ENCODE measurements at places on chromosomes 11 and 22.

- DNase-seq: no peak
These were observed 29.5 kb upstream of the LMO1 start for GRCh38 chr11:8293171-8293570.

DNA sequence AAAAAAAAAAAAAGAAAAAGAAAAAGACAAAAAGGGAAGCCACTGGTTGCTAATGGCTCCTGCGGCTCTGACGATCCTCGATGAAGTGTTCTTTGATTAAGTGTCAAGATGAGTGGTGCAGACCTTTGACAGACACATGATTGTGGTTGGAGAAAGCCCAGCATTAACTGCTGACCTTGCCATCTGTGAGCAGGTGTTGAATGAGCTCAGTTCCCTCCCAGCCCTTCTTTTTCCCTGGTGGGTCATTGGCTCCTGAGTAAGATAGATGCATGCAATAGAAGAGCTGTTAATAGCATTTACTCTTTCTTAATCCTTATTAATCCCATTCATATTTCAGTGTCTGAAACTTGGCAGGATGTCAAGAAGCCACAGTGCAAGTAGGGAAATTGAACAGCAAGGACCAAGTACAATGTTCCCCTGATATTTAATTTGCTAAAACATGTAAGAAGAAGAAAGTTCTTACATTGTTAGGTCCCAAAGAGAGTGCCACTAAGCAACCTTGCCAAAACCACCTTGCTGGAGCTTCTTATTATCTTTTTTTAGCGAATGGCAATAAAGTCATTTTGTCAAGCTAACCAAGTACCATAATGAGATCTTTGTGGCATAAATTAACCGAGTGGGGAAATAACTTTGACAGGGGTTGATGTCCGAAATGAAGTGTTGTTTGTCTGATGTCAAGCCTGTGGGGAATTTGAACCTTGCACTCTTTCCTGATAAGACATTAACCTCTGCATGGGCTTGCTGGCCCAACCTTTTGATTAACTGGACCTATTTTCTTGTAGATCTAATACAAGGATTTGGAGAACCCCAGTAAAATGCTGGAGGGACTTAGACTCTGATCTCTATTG lies 113.7 kb downstream of the PTPRJ start:
- peak; percentile 33 for DNase-seq

GRCh38 chr22:30288419-30289140 lies 725 bp downstream of the CASTOR1 start:
- DNase-seq: no peak

- no peak for DNase-seq
These were observed 185.9 kb upstream of the ZBED5 start for GRCh38 chr11:11043721-11044120.

- DNase-seq: peak; percentile 68
These were observed 37.5 kb downstream of the RBFOX2 start for GRCh38 chr22:35991168-35991567.

GRCh38 chr22:46355369-46355995 lies 20.0 kb downstream of the TRMU start:
- DNase-seq: peak; percentile 30

DNA sequence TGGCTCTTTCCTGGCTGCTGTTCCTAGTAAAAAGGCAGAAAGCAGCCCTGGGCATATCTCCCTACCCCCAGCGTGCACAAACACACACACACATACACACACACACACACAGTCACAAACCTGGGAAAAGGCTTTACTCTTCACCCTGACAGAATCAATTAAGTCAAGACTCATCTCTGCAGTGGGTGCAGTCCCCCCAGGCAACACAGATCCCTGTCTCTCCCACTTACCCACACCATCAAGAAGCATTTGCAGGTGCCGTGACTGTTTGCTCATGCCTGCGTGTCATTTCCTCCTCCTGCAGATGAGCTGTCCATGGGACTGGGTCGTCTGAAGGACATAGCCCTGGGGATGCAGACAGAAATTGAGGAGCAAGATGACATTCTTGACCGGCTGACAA lies 28.6 kb downstream of the SNAP29 start:
- DNase-seq: no peak

DNA sequence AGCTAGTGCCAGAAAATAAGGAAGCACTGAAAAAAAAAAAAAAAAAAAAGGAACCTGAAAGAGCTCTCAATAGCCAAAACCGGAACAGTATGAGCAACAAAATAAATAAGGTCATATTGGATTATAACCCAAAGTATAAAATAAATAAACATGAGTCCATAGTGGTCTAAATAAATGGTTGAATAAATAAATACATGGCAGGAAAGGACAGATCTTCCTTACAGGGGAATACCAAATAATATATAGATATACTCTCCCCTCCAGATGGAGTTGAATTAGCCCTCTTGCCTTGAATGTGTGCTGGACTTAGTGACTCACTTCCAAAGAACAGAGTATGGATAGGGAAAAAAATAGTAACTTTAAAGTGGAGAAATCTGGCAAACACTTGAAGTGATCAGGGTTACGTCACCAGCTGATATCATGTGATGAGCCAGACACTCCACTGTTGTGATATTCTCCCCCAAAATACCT lies 14.3 kb upstream of the ARRB1 start:
- peak; percentile 63 for DNase-seq

DNA sequence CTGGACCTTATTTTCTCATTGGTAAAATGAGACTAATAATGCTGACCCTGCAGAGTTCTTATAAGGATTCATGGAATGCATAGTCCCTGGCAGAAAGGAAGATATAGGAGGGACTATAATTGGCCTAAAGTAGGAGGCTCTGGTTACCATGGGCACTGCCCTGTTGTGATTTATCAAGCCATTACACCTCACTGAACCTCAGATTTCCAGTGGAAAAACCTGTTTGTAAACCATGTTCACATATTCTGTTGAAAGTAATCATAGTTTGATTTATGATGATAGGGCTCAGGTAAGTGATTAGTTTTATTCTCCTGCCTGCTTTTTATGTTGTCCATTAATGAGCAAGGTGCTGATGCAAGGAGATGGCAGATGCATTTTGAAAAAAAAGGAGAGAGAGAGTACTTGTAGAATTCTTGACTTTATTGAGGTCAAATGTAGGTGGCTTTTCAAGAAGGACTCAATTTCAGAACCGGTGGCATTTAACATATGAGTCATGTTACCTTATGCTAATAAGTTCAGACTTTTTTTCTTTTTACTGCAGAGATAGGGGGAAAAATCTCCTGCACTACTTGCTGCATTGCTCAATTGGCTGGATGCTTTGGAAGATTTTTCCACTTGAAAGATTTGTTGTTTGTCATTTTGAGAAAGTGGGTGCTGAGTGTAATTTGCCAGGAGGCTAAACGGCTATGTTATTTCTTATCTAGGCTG lies 14.6 kb downstream of the NF2 start:
- peak; percentile 83 for DNase-seq

DNA sequence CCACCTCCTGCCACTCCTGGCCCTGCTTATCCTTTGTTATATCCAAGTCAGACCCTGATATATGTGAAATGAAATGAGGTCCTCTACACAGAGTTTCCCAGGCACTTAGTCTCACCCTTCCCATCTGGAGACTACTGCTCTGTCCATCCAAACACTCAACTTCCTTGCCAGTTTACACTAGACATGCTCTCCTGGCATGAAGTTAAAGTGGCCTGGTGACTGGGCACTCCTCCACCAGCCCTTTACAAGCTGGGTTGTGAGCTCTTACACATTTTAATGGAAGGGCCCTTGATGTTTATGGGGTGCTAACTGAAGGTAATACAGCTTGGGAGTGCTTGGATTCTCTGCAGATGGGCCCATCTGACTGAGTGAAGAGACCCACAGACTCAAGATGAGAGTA lies 216.1 kb upstream of the NARS2 start:
- no peak for DNase-seq

- DNase-seq: no peak
These were observed 33.2 kb downstream of the ADORA2A start for GRCh38 chr22:24460418-24461089.

GRCh38 chr11:35387111-35387982 lies 32.0 kb downstream of the SLC1A2 start:
- DNase-seq: peak; percentile 8

DNA sequence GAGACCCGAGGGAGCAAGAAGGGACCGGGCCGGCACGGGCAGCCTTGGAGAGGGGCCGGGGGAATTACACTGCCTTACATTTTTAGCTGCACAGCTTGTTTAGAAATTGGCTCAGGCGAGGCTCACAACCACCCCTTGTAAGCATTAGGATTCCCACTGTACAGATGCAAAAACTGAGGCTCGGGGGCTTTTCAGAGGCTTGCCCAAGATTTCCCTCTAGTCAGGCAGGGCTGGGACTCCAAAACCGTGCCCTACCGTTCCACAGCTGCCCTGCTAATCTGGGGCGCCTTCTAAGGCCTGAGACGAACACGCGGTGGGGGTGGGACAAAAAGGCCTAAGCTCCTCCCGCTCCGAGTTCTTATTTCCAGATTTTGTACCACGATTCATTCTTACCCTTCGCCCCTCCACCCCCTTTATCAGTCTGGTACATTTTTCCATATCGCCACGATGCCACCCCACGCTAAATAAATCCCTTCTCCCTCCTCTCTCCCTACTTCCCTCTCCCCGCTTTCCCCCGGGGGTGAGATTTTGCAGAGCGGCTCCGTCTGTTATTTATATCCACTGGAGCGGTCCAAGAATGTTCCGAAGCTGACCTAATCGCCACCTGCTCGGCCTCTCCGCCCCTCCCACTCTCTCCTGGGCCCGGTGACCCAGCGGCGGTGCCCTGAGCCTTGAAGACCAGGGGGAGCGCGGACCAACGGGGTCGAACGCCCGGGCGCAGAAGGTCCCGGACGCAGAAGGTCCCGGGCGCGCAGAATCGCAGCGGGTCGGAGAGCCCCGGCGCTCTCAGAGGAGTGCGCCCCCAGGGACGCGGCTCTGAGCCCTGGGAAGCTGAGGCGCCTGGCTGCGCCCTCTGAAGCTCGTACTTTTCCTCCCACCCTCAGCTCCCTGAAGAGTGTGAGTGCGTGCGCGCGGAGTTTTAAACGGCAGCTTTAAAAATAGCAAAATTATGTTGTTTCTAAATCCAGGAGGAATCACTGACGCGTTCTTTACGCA lies 764 bp upstream of the PACSIN3 start:
- DNase-seq: peak; percentile 30

DNA sequence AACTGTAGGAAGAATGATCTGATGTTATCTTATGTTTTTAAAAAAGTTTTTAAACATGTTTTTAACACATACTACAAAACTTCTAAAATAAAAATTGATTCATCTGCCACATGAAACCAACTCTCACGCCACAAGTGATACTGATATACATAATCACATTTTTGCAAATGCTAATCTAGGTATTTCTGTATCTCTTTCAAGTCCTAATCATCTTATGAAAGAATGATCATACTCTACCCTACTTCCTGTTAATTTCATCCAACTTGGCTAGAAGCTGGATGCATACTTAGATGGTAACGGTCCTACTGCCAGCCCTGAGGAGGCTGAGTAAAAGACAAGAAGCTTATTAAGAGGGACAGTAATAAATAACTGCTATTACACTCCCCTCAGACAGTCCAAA lies 19.2 kb downstream of the THAP12 start:
- no peak for DNase-seq

DNA sequence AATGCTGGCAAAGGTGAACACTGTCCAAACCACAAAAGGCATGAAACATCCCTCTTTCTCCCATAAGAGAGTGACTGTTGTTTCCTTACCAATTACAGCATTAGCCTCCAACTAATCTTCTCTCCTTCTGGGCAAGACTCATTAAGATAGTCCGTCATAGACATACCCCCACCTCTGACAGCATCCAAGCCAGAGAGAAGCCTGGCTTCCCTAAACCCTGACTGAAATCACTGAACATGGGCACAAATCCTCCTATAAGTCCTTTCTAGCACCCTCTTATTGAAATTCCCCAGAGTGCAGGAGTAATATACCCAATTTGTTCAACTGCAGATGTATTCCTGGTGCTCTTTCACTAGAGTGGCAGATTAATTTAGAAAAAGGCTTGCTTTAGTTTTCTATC lies 1.7 kb upstream of the RNASEH2C start:
- no peak for DNase-seq

DNA sequence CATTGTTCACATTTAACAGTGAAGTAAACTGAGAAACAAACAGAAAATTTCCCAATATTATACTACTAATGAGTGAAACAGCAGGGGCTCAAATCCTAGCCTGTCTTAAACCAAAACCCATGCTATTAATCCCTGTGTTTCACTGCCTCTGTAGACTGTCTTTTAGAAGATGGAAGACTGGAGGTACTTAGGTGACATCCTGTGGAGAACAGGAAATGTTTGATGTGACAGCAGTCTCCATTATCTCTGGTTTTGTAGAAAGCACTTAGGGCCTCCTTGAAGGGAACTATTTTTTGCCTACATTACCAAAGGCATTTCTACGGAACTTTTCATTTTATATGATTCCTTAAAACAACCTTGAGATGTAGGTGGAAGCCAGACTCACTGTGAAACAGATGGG lies 288.1 kb upstream of the SORL1-AS1 start:
- DNase-seq: no peak

DNA sequence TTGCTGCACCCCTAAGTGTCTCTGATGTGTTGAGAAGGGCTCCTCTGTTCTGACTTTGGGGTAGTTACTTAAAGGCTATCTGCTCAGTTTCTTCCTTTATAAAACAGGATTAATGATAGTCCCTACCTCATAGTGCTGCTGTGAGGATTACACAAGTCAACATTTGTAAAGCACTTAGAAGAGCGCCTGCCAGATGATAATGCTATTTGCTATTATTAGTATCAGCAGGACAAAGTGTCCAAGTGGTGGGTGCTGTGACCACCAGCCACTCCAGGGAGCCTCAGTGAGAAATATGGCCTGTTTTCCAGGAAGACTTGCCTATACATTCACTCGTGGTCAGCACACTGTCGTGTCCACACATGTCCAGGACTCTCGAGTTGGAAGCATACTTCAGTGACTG lies 16.2 kb downstream of the POU2F3 start:
- no peak for DNase-seq

- peak; percentile 58 for DNase-seq
These were observed 5.7 kb upstream of the SEPTIN3 start for GRCh38 chr22:41963453-41964111.

DNA sequence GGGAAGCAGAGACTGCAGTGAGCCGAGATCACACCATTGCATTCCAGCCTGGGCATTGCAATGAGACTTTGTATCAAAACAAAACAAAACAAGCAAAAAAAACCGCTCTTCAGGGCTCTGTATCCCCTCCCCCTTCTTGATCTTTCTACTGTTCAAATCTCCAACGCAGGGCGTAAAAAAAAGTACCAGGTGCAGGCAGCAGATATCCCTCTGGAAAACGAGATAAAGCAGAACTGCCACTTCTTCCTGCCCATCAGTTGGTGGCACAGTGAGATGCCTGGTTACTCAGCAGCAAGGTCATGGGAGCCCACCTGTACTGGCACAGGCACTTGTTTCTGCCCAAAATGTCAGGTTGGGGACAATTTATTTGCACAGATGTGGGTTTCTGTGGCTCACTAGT lies 11.2 kb downstream of the CCS start:
- no peak for DNase-seq
